Hematopoietic multipotent progenitor cell (in vitro differentiated cells): ENCODE measurements at places on chromosomes 2 and 18.

- DNase-seq = no peak
These were observed 86.7 kb downstream of the ACAA2 start for GRCh38 chr18:49726675-49726963.

DNA sequence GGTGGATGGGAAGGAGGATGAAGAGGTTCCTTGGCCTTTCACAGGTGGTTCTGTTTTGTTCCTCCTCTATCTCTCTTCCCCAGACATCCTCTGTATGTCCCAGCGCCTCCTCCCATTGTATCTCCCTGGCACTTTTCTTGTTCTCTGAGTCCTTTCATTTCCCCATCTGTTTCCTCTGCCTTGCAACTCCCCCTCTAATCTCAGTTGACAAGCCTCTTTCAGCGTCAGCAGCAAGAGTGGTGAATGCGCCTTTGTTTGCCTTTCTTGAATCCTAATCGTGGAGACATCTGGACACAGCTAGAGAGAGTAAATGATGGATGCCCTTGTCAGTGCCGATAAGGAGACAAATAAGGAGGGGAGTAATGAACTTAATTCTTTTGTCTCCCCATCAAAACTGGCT, 167.0 kb downstream of the NDUFA10 start:
- peak; percentile 80 for DNase-seq

DNA sequence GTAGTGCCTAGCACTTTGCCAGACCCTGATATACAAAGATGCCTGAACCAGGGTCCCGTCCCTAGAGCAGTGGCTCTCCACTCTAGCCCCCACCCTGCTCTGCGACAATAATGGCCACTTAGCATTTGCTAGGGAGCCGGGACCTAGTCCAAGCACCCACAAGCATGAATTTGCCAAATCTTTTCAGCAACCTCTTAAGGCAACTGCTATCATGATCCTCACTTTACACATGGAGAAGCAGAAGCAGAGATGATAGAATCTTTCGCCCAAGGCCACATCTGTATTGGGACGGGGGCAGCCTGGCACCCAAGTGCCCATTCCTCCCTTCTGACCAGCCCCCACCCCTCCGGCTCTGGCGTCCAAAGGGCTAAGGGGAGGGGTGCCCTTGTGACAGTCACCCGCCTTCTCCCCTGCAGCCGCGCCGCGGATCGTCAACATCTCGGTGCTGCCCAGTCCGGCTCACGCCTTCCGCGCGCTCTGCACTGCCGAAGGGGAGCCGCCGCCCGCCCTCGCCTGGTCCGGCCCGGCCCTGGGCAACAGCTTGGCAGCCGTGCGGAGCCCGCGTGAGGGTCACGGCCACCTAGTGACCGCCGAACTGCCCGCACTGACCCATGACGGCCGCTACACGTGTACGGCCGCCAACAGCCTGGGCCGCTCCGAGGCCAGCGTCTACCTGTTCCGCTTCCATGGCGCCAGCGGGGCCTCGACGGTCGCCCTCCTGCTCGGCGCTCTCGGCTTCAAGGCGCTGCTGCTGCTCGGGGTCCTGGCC, 13.0 kb downstream of the SIGLEC15 start:
- DNase-seq = no peak

DNA sequence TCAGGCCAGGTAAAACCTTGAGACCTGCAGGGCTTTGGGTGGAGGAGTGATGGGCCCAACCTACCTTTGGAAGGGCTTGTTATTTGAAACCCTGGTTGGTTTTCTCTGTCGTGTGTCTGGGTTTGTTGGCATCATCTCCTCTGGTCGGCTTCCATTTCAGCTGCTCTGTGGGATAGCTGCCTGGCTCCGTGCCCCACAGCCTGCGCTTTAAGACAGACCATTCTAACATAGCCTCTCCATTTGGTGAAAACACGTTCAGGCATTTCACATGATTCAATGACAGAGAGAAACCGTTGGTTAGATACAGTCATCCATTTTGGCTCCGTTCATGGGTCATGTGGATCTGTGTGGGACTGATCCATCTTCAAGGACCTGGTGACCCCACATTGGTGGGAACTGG, 37.0 kb upstream of the LYPD6B start:
- DNase-seq = no peak

GRCh38 chr18:79818631-79819030, 20.9 kb downstream of the KCNG2 start:
- DNase-seq = no peak
